ENCODE measurements at places on chromosomes 5 and 9.

GRCh38 chr5:140242099-140242498, 60.8 kb downstream of the PFDN1 start:
- DNase-seq = no peak

- no peak for DNase-seq
Observed at GRCh38 chr5:40904994-40905306, 4.3 kb upstream of the C7 start.

GRCh38 chr5:138832218-138832617, 42.9 kb downstream of the LRRTM2 start:
- no peak for DNase-seq

DNA sequence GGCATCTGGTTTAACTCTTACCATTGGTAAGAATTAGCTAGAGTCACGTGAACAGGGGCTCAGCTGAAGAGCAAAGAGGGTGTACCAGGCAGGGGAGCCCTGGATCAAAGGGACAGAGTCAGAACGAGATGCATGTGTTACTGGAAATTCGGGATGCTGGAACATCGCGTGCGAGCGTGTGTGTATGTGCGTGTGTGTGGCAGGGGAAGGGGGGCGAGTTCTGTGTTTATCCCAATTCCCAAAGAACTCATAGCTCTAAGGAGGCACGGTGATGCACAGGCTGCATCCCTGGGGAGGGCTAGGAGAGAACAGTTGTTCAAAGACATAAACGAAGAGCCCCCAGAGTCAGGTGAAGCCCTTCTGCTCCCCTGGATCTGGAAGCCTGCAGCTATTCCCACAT, 353.3 kb downstream of the GADD45G start:
- DNase-seq = no peak

GRCh38 chr9:86697999-86698398, 249.3 kb downstream of the GAS1 start:
- DNase-seq = no peak

- no peak for DNase-seq
Observed at GRCh38 chr9:129145841-129146292, 32.2 kb downstream of the IER5L start.

DNA sequence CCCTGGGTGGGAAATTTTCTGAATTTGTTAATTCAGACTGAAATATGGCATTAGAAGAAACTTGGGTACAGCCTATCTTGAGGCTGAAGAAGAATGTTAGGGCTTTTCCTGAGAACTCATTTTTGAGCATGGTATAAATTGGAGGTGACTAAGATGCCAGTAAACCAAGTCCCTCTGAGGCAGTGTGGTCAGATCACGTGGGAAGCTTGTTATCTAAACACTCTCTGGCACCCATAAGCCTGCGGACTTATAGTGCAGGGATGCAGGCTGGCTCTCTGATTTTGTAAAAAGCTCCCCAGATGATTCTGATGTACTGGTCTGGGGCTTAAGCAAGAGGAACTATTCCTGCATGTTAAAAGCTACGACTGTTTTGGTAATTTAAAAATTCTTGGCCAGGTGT, 34.3 kb downstream of the MTMR12 start:
- DNase-seq = no peak

DNA sequence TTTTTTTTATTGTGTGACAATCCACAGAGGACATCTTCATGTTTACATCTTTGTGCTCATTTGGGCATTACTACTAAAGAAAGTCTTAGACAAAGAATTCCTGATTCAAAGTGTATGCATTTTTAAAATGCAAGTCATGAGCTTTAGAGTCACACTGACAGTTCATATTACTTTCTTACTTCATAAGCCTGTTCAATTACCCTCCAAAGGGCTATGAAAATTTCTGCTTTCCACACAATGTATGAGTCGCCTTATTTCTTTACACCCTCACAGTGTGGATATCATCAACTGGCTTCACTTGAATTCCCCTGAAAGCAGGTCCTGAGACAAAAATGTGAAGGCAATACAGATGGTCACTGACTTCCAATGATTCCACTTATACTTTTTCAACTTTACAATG, 280.4 kb upstream of the PTGER4 start:
- no peak for DNase-seq

- DNase-seq = no peak
Observed at GRCh38 chr9:90044710-90045151, 439.9 kb downstream of the GADD45G start.

- no peak for DNase-seq
Observed at GRCh38 chr5:149930749-149931574, 13.6 kb downstream of the PDE6A start.

- no peak for DNase-seq
Observed at GRCh38 chr5:135708481-135709207, 125.8 kb upstream of the SLC25A48 start.

DNA sequence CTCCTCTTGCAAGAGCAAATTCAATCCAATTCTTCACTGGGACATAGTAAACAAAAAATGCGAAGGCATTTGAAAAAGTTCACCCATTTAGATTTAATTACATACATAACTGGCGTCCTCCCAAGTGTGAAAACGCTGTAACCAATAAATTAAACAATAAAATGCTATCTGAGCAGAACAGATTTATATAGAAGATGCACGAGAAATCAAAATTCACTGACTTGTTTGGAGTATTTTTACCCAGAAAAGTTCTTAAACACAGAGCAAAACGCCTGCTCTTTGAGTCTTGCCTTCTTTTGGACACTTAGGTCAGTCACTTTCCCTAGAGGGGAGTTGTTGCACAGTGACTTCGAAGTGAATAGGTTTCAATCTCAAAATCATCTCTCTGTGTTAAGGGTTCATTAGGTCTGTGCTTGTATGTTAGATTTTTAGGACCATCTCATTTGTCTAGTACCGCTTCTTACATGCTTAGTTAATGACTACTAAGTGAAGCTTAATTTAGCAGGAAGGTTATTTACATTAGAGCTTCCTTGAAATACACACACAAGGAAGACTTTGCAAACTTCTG, 1.9 kb downstream of the ALDH1A1 start:
- DNase-seq = no peak

GRCh38 chr9:102569436-102569835, 425.7 kb upstream of the CYLC2 start:
- no peak for DNase-seq

DNA sequence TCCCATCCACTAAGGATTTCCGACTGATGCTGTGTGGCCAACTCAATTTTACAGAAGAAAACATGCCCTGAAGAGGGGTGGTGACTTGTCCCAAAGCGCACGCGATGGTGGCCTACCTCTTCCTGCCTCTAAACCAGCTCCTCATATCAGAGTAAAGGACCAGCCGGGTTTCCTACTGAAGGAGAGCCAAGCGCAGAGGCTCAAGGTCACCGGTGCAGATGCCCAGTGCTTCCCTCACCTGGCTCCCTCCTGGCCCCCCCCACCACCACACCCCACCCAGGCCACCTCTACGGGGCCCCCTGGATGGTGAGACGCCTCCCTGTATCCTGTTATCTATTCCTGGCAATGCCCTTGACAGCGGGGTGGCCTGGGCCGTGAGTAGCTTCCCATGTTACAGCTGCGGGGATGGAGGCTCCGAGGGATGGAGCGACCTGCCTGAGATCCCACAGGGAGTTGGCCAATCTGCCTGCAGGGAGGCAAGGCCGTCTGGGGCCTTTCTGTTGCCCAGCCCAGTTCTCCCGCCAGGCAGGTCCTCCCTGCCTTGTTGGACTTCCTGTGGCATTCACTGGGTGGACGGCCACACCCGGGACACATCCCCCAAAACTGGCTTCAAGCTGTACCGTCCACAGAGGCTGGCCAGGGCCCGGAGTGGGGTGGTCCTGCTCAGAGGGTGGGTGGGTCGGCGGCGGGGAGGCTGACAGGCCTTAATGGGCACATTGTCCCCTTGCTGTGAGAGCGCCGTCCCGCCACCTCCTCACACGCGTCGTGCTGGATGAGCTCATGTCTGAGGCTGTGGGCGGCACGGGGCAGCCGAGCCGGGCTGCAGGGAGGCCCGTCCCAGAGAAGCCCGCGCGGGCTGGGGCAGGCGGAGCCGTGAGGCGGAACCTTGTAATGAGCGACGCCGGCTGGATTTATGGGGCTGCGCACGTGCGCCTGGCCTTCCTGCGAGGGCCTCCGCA, 72.5 kb downstream of the MACROH2A1 start:
- no peak for DNase-seq

DNA sequence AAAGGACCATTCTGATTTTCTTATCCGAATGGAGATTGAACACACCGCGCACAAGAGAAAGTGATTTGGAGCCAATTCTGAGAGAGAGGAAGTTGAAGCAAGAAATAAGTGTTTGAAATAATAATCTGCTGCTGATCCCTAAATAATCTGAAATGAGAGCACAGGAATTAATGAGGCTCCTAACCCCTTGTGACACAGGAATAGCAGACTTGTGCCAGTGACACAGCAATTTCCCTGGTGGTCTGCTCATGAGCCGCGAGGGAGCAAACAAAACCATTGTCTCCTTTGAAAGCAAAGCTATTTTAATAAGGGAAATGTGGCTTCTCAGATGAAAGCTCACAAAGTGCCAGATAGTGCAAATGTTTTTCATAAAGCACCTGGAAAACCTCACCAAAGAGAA, 936.1 kb upstream of the WWC1 start:
- DNase-seq = no peak

DNA sequence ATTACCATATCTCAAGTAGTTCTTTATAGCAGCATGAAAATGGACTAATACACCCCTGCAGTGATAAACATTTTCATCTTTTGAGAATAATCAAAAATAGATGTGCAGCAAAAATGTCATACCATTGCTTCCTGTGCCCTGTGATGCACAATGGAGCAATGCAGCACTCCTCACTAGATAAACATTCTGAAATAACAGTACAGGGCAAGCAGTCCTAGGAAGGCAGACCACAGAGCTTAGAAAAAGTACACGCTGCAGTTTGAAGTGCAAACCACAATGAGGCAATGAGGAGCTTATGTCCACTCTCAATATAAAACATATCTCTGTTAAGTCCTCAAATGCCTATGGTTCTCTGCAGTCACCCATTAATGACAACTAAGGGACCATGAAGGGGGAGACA, 367.6 kb downstream of the PDE4D start:
- DNase-seq = no peak

GRCh38 chr5:58804291-58804690, 221.4 kb downstream of the RAB3C start:
- no peak for DNase-seq

GRCh38 chr9:125889112-125889475, 141.9 kb downstream of the PBX3 start:
- no peak for DNase-seq

DNA sequence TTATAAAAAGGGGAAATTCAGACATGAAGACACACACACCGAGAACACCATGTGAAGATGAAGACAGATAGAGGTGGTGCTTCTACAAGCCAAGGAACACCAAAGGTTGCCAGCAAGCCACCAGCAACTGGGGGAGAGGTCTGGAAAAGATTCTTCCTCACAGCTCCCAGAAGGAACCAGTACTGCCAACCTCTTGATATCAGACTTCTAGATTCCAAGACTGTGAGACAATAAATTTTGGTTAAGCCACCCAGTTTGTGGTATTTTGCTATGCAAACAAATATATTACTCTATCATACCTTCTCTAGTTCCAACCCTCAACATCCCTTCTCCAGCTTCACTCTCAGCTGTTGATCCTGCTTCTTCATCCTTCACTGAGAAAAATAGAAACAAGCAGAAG, 451.1 kb downstream of the EBF1 start:
- no peak for DNase-seq

- DNase-seq = no peak
Observed at GRCh38 chr9:130693101-130693425, 517 bp upstream of the EXOSC2 start.

All from NAMALWA (cell line).